ENCODE measurements at places on chromosomes 1 and 21.
A peak's percentile ranks its signal among the peaks of the same experiment; 100 is the strongest.

DNA sequence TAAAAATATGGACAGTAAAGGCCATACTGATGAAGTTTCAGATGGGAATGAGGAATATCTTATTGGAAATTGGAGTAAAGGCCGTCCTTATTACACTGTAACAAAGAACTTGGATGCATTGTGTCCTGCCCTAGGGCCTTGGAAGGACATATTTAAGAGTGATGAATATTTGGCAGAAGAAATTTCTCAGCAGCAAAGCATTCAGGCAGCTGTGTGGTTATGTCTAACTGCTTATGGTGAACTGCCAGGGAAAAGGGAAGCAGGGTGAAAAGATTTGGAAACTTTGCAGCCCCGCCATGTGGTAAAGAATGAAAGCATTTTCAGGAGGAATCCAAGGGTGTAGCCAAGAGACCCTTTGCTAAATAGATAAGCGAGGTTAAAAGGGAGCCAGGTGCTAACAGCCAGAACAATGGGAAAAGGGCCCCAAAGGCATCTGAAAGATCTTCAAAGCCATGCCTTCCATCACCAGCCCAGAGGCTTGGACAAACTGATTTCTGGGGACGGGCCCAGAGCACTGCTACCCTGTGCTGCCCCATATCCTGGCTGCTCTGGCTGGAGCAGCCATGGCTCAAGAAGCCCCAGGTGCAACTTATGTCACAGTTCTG, 200.0 kb downstream of the PTPRU start:
- no peak for DNase-seq

DNA sequence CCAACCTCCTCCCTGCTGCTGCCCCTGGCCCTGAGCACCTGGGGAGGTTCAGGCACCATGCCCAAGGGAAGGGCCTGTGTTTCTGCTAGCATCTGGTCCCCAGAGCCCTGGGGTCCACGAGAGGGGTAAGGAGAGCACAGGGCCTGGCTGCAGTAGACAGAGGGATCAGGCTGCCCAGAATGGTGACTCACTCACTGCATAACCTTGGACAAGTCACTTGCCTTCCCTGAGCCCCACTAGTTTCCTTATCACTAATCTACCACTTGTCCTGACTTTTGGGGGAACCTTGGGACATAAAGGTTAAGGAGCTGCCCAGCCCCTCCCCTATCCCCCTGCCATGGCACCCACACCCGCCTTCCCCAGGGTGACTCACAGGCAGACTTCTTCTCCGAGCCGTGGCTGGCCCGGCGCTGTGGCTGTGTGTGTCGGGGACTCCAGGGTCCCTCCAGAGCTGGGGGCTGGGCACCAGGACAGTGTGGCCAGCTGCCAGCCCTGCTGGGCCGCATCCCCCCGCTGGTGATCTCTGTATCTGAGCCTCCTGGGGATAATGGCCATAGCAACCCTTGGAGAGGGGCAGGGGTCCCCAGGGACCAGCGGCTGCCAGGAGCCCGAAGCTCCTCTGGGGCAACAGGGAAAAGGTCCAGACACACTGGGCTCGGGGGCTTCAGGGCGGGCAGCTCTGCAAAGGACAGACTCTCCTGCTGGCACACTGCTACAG, 4.0 kb downstream of the ARHGEF19 start:
- DNase-seq = no peak

- no peak for DNase-seq
Observed at GRCh38 chr1:214720561-214720960, 117.6 kb downstream of the CENPF start.

- DNase-seq = no peak
Observed at GRCh38 chr1:93021539-93022134, 57.4 kb upstream of the MTF2 start.

- no peak for DNase-seq
Observed at GRCh38 chr21:36437745-36438128, 42.2 kb downstream of the CLDN14 start.

GRCh38 chr1:44281962-44282703, 68.9 kb downstream of the DMAP1 start:
- no peak for DNase-seq

- no peak for DNase-seq
Observed at GRCh38 chr1:110328274-110328673, 10.9 kb upstream of the RBM15 start.

GRCh38 chr1:212457740-212458338, 25.1 kb downstream of the NENF start:
- DNase-seq = peak; percentile 78

DNA sequence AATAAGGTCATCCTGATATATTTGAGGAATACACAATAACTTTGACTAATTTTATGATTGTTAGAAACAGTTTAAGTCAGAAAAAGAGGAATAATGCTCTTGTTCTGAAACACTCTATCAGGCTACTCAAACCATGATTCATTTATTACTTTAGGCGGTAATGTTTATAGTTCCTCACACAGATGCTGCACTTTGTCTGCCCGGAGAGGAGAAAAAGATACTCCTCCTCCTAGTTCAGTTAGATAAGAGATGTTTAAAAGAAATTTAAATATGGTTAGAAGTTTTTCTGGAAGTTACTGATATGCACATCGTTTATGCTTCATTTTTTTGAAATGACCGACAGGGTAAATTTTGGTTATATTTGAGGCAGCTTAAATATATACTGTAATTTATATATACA, 103.0 kb downstream of the ZMYM4 start:
- no peak for DNase-seq

- peak; percentile 29 for DNase-seq
Observed at GRCh38 chr1:40183055-40183710, 22.0 kb downstream of the RLF start.

DNA sequence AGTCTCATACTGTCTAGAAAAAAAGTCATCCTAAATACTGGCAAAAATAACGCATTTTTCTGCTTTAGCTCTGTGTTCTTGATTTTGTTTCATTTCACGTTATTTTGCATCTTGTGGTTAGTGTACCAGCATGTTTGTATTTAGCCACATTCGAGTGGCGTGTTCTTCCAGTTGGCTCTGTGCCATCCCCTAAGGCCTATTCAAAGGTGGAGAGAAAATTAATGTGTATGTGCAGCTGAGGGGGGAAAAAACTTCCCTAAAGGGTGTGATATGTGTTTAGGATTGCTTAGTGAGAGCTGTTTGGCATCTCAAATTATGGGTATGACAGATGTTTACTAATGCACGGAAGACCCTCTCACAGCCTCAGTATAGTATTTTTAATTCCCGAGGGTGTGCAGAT, 12.1 kb downstream of the DNAJC16 start:
- no peak for DNase-seq

GRCh38 chr1:56868761-56869160, 14.2 kb downstream of the C8A start:
- DNase-seq = no peak

- no peak for DNase-seq
Observed at GRCh38 chr1:224087286-224087794, 26.6 kb upstream of the FBXO28 start.

- no peak for DNase-seq
Observed at GRCh38 chr1:7278045-7278444, 492.8 kb downstream of the CAMTA1 start.

DNA sequence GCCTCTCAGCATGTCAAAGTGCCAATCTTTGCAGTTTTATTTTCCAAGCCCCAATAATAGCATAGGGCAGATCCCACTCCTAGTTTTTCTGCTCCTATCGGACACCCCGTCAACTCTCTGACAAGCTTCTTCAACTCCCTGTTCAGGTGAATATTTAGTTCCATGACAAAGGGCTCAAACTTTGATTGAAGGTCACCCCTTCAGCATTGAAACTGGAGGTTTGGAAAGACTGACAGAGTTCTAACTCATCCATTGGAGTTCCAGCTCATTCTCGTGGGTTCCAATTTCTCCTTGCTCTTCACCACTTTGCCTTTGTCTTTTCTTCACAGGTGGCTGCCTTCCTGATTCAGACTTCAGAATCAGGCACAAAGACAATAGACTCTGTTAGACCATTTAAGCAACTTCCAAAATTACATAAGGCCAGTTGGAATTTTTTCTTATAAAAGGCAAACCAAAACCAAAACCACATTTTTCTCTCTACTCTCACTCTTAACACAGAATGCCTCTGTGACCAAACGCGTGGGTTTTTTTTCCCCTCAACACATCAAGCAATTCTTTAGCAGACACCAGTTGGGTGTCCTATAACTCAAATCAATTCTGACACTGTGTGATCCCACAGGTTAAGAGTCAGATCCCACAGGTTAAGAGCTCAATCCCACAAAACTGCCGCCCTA, 169.3 kb upstream of the USP25 start:
- peak; percentile 16 for DNase-seq

DNA sequence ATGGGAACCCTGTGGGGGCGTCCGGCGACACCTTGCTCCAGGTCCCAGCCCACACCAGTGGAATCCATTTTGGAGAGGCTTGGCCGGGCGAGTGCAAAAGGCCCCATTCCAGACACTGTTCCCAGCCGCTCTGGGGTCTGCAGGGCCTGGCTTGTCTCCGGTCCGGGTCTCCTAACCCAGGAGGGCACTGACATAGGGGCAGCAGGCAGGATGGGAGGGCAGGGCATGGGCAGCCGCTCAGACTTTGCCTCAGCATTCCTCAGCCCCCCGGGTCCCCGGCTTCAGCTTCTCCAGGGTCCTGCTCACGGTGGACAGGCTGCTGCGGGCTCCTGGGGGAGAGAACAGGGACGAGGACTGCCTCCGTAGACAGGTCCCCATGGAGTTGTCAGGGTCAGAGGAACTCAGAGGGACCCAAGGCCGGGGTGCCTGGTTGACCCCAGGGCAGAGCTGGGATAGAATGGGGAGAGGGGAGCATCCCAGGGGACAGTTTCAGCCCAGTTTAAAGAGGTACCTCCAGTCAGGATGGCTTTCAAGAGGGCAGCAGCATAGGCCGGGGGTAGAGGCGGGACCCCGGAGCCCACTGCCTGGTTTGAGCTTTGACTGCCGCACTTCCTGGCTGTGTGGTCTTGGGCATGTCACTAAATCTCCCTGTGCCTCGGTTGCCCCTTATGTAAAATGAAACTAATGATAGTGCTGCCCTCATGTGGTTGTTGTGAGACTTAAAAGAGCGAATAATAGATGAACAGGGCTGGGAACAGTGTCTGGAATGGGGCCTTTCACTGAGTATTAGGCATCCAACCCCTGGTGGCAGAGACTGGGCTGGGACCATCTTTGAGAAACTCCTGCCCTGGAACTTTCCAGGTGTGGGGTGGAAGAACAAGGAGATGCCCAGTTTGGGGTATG, 3.7 kb downstream of the KNCN start:
- DNase-seq = no peak

GRCh38 chr21:34511181-34511580, 829 bp downstream of the KCNE1 start:
- no peak for DNase-seq

DNA sequence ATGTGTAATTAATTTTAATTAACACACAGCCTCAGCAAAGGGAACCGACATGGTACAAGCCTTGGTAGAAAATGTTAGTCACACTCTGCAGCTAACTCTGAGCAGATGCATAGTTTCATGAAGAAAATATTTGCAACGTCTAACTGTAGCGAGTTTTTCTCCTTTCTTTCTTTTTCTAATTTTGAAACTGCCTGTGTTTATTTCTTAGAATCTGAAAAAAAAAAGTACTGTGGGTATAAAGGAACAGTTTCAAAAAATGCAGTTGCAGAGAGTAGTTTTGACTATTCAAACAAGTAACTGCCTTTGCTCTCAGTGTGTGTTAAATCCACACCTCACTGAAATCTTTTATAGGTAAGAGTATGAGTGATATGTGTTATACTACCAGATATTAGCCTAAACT, 149.9 kb upstream of the C1orf105 start:
- DNase-seq = no peak

DNA sequence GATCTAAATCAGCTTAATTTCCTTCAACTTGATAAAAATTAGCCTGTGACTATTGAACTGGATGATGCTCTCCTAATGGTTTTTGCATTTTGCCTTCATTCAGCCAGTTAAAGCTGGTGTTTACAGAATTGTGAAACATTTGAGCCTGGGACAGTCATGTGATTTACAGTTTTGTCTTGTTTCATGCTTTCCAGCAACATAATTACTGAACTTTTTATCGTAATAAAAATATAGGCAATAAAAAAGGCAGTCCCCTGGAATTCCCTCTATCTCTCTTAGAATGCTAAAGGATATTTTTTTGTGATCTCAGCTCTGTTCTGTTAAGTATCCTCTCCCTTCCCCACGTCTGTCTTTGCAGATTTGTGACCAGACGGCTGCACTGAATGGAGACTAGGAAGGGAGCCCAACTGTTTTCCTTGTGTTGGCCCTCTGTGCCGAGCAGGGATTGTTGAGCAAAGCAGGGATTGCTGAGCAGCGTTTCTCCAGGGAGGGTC, 70.3 kb upstream of the RGL1 start:
- no peak for DNase-seq

DNA sequence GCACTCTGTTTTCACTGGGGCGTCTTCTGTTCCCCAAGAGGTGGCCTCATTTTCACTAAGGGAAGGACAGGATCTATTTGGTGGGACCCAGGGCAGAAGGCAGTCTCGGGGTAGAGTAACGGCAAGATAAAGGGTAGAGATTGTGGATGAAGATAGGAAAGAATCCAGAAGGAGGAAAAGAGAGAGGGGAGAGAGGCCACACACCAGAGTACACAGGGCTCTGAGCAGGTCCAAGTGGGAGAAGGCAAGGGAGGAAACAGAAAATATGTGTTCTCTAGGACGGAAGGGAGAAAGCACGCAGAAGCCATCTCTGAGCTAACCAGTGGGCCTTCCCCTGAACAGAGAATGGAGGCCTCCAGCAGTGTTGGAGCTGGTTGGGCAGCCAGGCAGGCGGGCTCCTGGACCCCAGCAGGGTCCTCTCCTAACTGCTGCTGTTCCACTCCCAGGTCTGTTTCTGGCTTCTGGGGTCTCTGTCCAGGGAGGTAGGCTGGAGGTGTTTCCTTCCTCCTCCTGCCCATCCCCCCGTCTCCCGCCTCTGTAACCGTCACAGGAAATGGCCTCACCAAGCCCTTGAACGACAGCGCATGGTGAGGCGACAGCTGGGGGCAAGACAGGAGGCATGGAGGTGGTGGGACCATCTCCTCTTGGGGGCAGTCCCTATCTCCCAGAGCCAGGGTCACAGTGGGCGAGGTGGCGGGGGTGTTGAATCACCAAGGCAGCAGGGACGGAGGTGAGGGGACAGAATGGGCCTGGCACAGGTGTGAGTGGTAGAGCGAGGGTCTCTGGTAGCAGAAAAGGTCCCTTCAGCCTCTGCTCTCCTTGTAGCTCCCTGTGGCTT, 649 bp downstream of the PTPN7 start:
- DNase-seq = peak; percentile 88

- no peak for DNase-seq
Observed at GRCh38 chr1:63693944-63694571, 79.8 kb upstream of the ROR1 start.

GRCh38 chr21:33088384-33088783, 18.4 kb downstream of the OLIG1 start:
- no peak for DNase-seq

- peak; percentile 47 for DNase-seq
Observed at GRCh38 chr1:150150133-150151021, 661 bp downstream of the PLEKHO1 start.

- DNase-seq = no peak
Observed at GRCh38 chr1:205182930-205183329, 28.6 kb downstream of the DSTYK start.

- no peak for DNase-seq
Observed at GRCh38 chr1:46539972-46540371, 11.5 kb downstream of the KNCN start.

- DNase-seq = no peak
Observed at GRCh38 chr1:30184393-30185141, 538.8 kb downstream of the MATN1 start.
